ENCODE measurements at places on chromosomes 7 and 10.

GRCh38 chr7:116030651-116031276 lies at the start of gene TFEC:
Gene TFEC (minus strand): TSS chr7:116030763. CDS start chr7:115984441, 46,322 bp downstream.
- DNase-seq = no peak

DNA sequence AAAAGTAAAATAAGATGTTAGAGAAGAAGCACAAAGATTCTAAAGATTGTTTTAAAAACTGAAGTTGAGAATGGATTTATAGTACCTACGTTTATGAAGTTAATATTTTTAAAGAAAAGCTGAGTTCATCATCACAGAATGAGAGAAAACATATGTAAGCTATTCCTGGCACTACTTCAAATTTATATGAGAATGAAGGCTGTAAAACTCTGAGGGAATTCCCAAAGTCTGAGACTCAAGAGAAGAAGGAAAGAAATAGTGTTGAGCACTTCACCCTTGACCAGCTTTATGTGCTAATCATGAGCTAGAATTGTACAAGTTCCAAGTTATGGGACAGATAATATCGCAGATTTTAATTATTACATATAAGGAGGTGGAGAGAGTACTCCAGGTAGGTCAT lies 323.7 kb upstream of the GNAI1 start:
- no peak for DNase-seq

DNA sequence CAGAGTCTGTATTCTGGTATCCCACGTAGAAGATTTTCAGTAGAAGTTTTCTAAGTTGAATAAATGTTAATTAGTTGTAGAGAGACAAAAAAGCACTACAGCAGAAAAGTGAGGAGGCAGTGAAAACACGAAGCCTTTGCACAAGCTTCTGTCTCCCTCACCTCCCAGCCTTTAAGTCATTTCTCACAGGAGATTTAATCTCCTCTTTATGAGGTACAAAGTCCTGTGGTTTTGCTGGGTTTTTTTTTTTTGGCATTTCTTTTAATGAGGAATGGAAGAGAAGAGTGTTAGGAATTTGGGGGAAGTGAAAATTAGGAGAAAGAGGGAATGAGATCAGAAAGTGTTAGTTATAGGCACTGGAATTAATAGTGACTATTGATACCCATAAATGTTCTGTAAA lies 21.5 kb downstream of the SPAG6 start:
- no peak for DNase-seq

DNA sequence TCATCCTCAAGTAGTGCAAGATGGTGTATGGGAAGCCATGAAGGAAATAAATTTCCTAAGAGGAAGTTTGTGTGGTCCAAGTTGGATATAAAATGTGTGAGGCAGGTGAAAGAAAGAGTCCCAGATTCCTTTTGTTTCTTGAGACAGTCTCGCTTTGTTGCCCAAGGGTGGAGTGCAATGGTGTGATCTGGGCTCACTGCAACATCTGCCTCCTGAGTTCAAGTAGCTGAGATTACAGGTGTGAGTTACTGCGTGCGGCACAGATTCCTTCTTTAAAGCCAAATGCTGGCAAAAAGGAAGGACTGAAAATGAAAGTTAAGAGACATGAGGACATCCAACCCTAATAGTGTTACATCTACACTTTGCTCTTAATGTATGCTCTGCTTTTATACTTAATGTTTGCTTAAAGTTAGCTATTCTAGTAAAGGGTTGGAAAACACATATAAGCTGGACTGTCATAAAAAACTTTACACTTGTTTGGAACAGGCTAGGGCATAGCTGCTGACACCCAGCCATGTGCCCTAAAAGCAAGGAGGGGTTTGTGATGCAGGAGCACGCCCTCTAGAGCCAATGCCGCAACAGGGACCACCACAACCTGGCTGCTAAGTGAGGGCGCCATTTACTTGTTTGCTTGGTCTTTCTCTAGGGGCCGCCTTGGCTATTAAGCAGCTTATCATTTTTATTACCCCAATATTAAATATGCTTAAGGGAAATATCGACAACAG lies 34.5 kb downstream of the CLEC2L start:
- DNase-seq = no peak

DNA sequence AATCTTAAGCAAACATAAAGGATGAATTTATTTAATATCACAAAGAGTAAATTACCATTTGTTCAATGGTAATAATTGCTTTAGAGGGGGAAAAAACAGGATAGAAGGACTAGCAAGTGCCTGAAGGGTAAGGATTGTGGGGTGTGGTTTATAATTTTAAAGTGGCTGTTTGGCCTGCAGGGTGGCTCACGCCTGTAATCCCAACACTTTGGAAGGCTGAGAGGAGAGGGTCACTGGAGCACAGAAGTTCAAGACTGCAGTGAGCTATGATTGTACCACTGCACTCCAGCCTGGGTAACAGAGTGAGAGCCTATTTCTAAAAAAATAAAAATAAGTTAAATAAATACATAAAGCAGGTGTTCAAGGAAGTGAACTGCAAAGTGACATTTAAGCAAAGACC lies 199.9 kb upstream of the AHR start:
- no peak for DNase-seq
